ENCODE measurements at places on chromosomes 7 and 10. TPM values are rescaled to one million over a fixed set of nuclear protein-coding genes. Genes with fewer than 3 reads are reported as not detected.
A peak's percentile ranks its signal among the peaks of the same experiment; 100 is the strongest.

GRCh38 chr10:132120200-132120599 is 54.5 kb downstream of the JAKMIP3 start:
- DNase-seq = no peak

DNA sequence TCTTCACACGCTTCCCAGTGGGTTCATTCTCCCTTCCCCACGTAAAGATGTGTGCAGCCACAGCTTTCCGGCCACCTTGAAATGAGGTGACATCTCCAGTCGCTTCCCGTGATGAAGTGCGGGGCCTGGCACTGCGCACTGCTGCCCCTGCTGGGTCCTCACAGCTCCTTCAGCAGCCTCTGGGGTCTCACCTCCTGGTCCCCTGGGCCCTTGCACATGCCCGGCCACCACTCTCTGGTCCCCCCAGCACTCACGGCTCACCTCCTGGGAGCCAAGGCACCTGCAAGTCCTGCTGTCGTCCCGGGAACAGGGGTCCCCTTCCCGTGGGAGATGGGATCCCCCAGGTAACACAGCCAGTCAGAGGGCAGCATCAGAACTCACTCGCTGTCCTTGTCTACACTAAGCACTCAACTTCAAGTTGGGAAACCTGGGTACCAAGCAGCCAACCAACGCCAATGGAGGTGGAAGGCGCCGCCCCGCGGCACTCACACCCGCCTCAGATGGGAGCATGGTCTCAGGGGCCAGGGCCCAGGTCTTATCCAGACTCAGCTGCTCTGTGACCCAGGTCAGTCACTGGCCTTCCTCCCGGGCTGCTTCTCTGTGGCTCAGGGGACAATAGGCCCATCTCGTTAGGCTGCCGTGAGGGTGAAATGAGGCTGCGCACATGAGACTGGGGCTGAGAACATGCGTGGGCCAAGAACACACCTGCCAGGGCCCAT is 176.2 kb downstream of the PTPRN2 start:
- no peak for DNase-seq

INA gene
- 6.6 TPM for polyA plus RNA-seq

FOXI2 gene
- not detected for polyA plus RNA-seq

GRCh38 chr7:28709748-28710147 is 248.4 kb downstream of the TRIL start:
- no peak for DNase-seq

PTF1A gene
- not detected for polyA plus RNA-seq

- no peak for DNase-seq
Observed at GRCh38 chr7:99752356-99752755, 17.4 kb upstream of the CYP3A7 start.

EFCAB10 gene
- polyA plus RNA-seq = not detected

COL28A1 gene
- polyA plus RNA-seq = 0.02 TPM

DNA sequence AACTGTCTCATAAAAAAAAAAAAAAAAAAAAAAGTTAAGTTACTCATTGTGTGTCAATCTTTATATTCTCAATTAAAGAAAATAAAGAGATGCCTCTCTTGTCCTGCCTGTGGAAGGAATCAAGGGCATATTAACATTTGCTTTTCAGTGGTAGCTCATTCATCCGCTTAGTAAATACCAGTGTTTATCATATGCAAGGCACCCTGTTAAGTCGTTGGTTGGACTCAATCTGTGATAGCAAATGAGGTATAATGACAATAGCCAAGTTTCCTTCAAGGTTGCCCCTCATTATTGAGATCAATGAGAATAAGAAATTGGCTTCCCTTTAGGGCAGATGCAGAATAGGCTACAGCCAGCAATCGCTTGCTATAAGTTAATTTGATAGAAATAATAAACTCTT is 812.7 kb upstream of the COBL start:
- no peak for DNase-seq

- no peak for DNase-seq
Observed at GRCh38 chr10:128209862-128210214, 83.6 kb upstream of the MKI67 start.

GRCh38 chr10:99938563-99938962 is 71.2 kb downstream of the DNMBP start:
- DNase-seq = no peak

DNA sequence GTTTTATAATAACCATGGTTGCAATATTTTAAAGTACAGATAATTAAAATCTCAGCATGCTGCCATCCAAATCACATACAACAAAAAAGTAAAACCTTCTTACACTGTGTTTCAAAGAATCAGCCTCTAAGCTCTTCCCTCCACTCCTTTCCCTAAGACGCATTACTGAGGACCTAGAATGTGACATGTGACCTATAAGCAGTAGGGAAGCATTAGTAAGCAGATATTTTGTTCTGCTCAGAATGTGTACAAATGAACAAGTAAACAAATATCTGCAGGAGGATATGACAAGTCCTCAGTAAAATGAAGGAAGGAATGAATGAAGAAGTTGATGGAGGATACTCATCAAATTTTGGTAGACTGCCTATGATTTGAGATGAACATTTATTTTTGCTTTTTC is 49.1 kb downstream of the RAB11FIP2 start:
- DNase-seq = no peak

- DNase-seq = peak; percentile 64
Observed at GRCh38 chr7:117124591-117125220, 171.4 kb downstream of the ST7 start.

GRCh38 chr10:52335665-52336064 is 21.6 kb downstream of the DKK1 start:
- no peak for DNase-seq

GRCh38 chr10:77602913-77603533 is 34.6 kb downstream of the KCNMA1 start:
- no peak for DNase-seq

- DNase-seq = no peak
Observed at GRCh38 chr10:62080905-62081304, 179.4 kb downstream of the ARID5B start.

DNA sequence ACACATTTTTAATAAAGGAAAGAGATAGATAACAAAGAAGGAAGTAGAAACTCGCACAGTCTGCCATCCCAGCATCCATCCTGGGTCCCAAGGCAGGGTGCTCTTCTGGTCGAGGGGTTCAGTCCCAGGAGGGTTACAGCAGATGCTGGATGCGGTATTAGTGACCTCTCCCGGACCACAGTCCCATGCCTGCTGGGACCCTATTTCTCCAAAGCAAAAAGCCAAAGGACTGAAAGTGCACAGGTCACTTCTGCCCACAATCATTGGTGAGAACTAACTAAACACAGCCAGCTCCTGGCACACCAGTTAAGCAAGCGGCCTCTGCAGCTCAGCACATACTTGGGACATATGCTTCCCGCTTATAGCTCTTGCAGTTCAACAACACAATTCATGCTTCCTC is 96.1 kb upstream of the HABP2 start:
- no peak for DNase-seq

DNA sequence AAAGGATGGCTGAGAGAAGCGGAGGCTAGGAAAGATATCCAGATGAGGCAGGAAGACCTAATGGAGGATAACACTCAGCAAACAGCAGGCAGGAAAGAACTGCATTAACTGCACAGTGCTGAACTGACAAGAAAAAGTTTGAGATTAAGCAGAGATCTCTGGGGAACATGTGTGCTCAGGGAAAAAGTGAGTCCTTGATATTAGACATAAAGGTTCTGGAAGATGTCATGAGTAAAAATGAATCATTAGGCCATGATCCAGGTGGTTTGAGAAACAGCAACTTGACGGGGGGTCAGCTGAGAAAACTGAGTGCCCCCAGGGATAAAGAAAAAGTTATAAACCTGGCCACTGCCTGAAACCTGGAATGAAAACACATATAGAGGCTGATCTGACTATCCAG is 27.3 kb upstream of the ANK3 start:
- DNase-seq = no peak

DNA sequence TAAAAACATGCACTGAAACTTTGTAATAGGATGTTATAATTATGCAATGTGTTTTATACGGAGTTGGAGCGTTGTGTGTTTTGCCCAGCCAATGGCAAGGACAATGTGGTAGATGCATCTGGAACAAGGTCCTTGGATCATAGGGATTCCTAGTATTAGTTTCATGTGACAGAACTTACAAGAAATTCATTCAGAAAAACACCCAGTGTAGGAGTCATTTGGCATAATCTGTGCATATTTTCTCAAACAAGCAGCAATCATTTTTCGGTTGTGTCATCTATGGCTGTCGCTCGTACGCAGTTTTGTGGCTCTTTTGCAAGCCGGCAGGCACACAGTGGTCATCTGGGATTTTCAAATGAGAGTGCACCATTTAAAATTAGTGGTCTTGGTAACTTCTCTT is 19.8 kb downstream of the CREB5 start:
- no peak for DNase-seq

SLC18A2 gene
- polyA plus RNA-seq = 0.01 TPM
